ENCODE measurements at places on chromosomes 12 and 14.
A peak's percentile ranks its signal among the peaks of the same experiment; 100 is the strongest.

DNA sequence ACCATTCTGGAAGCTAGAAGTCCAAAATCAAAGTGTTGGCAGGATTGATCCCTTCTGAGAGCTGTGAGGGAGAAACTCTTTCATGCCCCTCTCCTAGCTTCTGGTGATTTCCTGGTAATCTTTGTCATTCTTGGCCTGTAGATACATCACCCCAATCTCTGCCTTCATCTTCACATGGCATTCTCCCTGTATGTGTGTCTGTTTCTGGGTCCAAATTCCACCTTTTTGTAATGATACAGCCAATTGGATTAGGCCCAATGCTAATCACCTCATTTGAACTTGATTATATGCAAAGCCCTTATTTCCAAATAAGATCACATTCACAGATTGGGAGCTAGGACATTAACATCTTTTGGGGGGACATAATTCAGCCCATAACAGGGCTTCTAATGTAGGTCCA lies 76.9 kb upstream of the MBIP start:
- DNase-seq: no peak

GRCh38 chr12:3896801-3897351 lies 23.7 kb upstream of the PARP11 start:
- no peak for DNase-seq

- DNase-seq: no peak
Measured at GRCh38 chr12:22530-23201, 43.9 kb upstream of the IQSEC3 start.

GRCh38 chr14:96792003-96792402 lies 5.2 kb upstream of the VRK1 start:
- peak; percentile 61 for DNase-seq

DNA sequence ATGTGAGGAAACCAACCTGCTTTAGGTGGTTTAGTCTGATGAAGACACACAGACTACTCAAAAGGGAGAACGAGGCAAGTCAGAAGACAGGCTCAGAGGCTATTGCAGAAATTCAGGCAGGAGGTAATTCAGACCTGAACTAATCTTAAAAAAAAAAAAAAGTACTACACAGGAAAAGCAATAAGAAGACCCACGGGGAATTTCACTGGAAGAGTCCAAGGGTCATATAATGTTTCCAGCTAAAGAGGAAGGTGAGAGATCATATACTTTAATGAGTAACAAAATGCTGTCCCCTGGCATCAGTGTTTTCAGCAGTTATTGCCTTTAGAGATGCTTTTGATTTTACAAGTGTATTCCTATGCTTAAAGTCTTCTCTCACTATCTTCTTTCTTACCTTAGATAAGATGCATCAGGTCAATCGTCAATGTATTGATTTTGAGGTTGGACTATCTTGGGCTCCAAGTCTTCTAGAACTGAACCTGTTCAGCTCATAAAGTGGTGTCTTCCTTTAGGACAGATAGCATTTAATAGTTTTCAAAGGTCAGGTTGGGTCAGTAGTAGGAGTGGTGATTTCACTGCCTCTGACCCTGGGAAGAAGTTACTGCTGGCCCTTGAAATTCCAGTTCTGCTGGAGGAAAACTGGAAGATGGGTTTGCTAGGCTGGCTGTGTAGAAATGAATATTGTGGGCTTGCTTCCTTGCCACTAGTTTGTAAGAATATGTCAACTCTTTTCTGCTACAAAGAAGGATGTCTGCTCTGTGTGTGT lies 60.0 kb downstream of the FAR2 start:
- DNase-seq: no peak

DNA sequence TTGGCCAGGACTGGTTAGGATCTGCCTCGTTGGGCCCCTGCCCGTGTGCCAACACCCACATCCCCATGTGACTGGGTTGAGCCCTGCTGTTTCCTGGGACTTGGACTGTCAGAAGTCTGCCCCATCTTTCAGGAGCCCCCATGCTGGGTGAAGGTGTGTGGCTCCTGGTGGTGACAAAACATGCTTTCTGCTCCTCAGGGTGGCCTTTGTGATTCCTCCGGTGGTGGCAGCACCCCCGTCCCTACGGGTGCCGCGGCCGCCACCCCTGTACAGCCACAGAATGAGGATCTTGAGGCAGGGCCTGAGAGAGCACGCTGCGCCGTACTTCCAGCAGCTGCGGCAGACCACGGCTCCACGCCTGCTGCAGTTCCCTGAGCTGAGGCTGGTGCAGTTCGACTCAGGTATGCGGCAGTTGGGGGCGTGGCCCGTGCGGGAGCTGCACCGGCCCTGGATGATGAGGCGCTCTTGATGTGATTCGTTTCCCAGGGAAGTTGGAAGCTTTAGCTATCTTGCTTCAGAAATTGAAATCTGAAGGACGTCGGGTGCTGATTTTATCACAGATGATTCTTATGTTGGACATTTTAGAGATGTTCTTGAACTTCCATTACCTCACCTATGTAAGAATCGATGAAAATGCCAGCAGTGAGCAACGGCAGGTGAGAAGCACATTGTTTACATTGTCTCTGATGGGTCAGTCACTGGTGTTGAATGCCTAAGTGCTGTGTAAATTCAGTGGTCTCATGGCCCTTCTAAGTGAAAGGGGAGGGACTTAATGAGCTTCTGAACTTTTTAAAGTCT lies 80.0 kb downstream of the EP400 start:
- no peak for DNase-seq

DNA sequence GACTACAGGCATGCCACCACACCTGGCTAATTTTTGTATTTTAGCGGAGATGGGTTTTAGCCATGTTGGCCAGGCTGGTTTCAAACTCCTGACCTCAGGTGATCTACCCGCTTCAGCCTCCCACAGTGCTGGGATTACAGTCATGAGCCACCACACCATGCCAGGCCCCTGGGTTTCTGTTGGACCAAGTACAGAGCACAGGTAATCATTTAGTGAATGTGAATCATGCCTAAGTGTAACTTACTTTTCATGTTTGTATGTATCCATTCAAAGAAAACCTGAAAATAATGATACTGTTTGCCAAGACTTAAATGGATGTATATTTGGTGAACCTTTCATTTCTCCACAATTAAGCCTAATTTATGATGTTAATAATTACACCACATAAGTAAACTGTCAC lies 65.9 kb downstream of the FGD6 start:
- no peak for DNase-seq

- DNase-seq: peak; percentile 84
Measured at GRCh38 chr12:6534945-6535696, 804 bp downstream of the GAPDH start.

DNA sequence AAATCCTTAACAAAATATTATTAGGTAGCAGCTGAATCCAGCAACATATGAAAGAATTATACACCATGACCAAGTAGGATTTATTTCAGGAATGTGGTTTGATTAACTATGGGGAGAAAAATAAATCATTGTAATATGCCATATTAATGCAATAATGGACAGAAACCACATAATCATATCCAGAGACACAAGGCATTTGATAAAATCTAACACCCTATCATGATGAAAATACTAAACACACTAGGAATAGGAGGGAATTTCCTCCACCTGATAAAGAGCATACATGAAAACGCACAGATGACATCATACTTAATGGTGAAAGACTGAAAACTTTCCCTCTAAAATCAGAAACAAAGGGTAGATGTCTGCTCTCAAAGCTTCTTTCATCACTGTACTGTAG lies 238.9 kb downstream of the PHLDA1 start:
- no peak for DNase-seq

DNA sequence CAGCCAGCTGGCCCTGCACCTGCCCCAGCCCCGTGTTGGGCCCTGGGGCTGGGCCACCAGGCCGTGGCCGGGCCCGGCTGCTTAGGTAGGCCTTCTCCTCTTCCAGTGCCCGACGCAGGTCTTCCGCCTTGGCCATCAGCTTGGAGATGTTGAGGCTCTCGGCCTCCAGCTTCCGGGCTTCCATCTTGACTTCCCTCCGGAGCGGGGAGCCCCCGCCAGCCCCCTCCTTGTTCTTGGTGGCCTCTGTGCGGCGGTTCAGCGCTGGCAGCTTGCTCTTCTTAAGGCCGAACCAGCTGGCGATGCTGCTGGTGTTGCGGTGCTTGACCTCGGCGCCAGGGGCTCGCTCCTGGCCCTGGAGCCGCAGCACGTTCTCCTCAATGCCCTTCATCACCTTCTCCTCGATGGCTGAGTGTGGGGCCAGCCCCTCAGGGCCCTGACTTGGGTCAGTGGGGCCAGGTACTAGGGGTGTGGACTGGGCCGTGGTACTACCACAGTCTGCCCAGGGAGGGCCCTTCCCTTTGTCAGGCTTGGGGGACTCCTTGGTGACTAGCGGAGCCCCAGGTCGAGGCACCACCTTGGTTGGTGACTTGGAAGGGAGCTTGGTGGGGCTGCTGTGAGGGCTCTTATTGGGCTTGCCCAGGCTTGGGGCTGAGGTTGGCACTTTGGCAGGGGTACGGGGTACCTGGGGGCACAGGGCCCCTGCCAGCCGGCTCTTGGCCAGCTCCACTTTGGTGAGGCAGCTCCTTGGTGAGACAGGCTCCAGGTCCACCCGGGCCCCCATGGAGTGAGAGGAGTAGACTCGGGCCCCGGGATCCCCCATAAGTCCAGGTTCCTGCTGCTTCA lies 33.2 kb downstream of the NCKAP5L start:
- DNase-seq: no peak

DNA sequence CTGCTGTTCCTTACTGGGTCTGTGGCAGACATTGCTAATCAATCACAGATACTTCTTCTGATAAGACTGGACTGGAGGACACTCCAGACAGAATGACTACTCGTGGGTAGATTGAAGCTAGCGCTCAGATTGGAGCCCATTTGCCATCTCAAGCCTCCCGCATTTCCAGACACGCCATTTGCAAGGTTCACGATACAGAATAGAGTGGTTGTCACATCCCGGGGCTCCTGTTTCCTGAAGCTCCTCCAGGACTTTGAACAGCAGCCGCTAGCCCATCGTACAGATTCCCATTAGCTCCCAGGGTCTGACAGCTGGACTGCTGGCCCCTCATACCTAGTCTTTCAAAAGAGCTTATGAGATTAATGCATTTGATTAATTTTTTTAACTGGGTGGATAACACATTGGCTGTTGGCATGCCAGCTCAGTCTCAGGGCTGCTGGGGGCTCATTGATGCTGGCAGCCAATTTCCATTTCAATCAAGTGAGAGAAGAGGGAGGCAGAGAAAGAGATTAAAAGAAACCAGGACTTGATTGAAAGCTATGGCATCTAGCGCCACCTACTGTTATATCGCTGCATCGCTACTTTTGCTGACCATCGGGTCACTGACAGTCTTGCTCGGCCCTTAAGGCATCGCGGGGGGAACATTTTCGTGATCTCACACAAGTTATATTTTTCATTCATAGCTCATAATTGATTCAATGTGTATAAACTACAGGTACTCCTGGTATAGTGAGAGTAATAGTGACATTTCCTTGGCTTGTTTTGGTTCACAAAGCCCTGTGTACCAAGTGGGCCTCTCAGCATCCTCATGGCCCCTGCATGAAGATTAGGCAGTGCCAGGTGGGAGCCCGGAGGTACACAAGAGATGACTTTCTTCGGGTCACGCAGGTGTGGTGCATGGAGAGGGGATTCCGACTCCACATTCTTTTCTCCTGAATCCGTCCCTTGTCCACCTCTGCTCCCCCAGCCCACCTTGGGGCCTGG lies 78.6 kb downstream of the CCDC60 start:
- peak; percentile 63 for DNase-seq

DNA sequence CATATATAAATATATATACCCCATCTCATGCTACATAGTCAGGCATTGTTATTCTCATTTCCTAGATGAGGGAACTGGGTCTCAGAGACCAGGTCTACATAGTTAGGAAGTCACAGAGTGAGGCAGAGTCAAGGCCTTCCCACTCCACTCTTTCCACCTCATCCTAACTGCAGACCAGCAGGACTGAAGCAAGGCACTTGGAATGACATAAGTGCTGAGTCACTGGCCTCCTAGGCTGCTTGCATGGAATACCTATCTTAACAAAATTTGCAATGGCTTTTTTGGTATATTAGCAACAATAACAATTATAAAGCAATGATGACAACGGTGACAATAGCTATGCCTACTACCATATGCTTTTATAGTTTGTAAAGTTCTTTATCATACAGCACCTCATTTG lies 5.4 kb upstream of the ANO4 start:
- DNase-seq: peak; percentile 62

GRCh38 chr12:52792185-52793029 lies 3.5 kb downstream of the KRT3 start:
- DNase-seq: no peak

GRCh38 chr12:108637222-108637971 lies 3.7 kb upstream of the SELPLG start:
- DNase-seq: no peak

DNA sequence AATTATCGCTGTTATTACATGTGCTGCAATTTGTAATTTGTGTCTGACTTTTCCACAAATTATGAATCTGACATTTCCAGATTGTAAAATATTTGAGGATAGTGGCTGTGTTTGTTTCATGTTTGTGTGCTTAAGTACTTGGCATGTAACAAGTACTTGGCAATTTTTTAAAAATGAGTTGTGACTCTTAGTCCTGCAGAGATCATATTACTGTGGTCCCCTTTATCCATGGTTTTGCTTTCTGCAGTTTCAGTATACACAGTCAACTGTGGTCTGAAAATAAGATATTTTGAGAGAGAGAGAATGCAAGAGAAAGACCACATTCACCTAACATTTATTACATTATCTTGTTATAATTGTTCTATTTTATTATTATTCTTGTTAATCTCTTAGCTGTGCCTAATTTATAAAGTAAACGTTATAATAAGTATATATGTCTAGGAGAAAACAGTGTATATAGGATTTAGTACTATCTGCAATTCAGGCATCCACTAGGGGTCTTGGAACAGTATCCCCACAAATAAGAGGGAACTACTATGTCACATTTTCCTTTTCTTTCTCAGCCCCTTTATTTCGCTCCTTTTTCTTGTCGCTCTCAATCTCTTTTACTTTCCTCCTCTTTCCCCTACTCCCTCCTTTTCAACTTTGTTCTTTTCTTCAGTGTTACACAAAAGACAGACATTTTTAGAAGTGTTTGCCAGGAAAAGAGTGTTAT lies 176.1 kb downstream of the FUT8 start:
- DNase-seq: no peak

DNA sequence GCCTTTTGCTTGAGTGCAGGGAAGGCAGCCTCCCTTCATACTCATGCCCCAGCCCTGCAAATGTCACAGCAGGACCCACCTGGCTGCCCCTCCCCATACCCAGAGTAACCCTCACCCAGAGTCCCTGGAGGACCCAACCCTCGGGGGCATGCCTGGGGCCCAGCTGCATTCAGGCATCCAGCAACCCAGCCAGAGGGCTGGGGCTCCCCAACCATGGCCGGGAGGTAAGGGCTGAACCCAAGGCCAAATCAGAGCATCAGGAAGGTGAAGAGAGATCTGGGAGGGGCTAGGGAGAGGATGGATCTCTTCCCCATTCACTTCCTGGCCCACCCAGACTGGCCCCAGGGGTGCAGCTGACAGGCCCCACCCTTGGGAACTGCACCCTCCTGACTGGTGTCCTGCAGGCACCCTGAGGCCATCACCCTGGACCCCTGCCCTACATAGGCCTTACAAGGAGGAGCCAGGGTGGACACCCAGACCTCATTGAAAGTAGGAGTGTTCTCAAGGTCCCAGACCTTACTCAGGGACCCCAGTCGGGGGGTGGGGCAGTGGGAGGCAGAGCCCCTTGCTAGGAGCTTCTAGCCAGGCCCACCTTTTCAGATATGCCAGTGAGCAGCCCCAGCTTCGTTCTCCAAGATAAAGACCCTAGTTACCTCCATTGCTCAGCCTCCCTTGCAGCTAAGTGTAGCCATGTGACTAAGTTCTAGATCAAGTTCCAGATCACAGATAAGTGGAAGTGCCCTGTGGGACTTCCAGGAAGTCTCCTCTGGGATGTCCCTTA lies 849 bp upstream of the PLD4 start:
- no peak for DNase-seq

- no peak for DNase-seq
Measured at GRCh38 chr12:27852742-27853141, 72.7 kb upstream of the MANSC4 start.
